ENCODE measurements at places on chromosomes 7 and 10.

GRCh38 chr7:80542398-80542797 is 30.5 kb upstream of the GNAT3 start:
- peak; percentile 62 for DNase-seq

GRCh38 chr7:139109188-139109982 is at the start of gene ZC3HAV1:
TSS of gene ZC3HAV1 (minus strand) at chr7:139109720. CDS start at chr7:139109331, 389 bp downstream.
- peak; percentile 88 for DNase-seq

- no peak for DNase-seq
These were observed 44.6 kb downstream of the BMS1 start for GRCh38 chr10:42827201-42827600.

- peak; percentile 32 for DNase-seq
These were observed 6.0 kb upstream of the SGPL1 start for GRCh38 chr10:70809726-70810125.

DNA sequence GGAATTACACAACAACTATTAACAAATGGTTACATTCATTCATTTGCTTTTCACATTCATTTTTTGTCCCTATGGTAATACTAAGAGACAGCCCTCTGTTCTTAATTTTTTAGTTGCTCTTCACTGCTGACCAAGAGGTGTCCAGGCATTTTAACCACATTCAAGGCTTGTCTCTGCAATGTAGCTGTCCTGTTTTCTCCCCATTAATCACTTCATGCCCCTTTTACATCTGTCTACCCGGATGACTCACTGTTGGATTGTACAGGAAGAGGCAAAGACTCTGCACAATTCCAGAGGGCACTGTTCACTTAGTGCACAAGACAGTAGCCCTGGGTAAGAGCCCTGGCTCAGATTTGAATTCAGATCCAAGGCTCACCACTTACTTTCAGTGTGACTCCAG is 168.5 kb downstream of the NOC3L start:
- DNase-seq, result peak; percentile 59

- no peak for DNase-seq
These were observed 107.4 kb downstream of the FAM204A start for GRCh38 chr10:118234683-118235082.

DNA sequence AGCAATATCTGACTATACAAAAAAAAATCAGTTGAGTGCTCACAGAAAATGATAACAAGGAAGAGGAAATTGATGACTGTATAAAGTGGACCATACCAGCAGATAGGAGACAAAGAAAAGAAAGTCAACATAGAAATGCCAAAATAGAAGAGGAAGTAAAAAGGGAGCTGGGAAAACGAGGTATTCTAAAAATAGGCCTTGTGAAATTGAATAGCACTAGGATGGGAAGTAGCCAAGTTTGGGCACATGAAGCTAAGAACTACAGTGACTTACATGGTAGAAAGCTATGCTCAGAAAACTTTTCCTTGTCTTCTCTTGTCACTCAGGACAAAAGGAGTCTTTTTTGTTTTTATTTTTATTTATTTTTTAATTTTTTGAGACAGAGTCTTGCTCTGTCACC is 76.2 kb upstream of the APBB1IP start:
- no peak for DNase-seq

DNA sequence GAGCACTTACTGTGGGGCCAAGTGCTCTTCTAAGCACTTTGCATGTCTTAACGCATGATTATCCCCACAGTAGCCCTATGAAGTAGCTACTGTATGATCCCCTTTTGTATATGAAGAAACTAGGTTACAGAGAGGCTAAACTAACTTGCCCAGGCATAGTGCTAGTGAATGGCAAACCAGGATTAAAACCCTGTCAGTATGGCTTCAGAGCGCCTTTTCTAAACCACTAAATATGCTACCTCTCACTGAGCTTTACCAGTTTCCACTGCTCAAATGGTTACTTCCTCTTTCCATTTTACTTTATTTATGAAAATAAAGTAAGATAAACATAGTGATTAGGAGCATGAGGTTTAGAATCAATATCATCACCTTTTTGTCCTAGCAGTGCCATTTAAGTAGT is 73.6 kb downstream of the PODXL start:
- DNase-seq, result no peak

- DNase-seq, result no peak
These were observed 91.6 kb downstream of the C10orf105 start for GRCh38 chr10:71627956-71628355.

DNA sequence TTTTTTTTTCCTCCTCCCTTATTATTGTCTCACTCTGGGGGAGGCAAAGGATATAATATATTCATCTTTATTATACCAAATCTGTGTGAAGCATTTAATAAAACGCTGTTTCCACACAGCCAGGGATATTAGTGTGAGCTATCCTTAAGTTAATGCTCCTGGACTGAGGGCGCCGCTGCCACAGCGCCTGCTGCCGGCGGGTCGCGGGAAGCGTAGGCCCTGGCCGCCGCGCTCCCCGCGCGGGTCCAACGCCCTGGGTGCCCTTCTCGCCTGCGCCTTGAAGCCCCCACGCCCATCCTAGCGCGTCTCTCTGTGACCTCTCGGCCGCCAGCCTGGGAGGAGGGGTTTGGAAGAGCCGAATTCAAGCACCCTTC is 9.5 kb upstream of the LBX1 start:
- peak; percentile 49 for DNase-seq

- DNase-seq, result peak; percentile 86
These were observed 32.0 kb downstream of the FIGNL1 start for GRCh38 chr7:50418086-50418515.

- no peak for DNase-seq
These were observed 29.8 kb downstream of the CPVL start for GRCh38 chr7:29116361-29117200.

GRCh38 chr10:14543904-14544210 is 213.1 kb upstream of the FRMD4A start:
- no peak for DNase-seq
